ENCODE measurements at places on chromosomes 1 and 21. TPM values are rescaled to one million over a fixed set of nuclear protein-coding genes. Genes with fewer than 3 reads are reported as not detected.

DNA sequence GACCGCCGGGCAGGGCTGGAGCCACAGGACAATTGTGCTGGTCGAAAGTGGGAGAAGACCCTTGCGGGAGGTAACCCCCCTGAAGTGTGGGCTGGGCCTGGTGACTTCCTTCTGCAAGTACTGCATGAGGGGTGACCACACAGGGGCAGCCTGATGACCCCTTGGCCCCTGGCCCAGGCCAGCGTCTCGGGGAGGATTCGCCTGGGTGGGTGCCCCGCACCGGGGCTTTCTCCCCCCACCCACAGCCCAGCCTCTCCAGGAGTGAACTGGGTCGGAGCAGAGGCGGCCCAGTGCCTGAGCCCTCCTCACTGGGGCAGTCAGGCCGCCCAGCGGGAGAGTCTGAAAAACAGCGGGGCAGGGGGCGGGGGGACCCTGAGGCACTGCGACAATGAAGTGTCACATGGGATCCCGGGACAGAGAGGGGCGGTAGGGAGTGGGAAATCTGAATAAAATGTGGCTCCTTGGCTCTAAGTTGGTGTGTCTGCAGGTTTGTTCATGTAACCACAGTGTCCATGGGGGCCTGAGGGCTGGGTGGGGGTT is 1.6 kb upstream of the DNMT3L start:
- DNase-seq: no peak

- DNase-seq: no peak
Observed at GRCh38 chr1:171867236-171867635, 25.9 kb downstream of the DNM3 start.

GRCh38 chr1:177784936-177785335 is 184.9 kb downstream of the SEC16B start:
- DNase-seq: no peak

DNA sequence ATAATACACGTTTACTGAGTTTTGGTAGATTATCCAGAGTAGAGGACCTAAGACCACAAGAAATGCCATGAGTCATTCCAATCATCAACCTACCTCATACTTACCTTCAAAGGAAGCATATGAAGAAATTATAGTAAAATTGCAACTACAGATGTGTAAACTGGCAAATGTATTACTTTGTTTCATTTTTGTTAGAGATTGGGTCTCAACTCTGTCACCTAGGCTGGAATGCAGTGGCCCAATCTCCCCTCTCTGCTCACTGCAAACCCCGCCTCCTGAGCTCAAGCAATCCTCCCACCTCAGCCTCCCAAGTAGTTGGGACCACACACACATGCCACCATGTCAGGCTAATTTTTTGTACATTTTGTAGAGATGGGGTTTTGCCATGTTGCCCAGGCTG is 5.2 kb downstream of the TMCO1 start:
- DNase-seq: no peak

The NHLH1 gene
- not detected for total RNA-seq

- DNase-seq: no peak
Observed at GRCh38 chr1:197998110-197998509, 80.9 kb downstream of the LHX9 start.

GRCh38 chr1:156001021-156001661 is 19.6 kb downstream of the SSR2 start:
- DNase-seq: no peak

The ZNF648 gene
- total RNA-seq: under 0.01 TPM

DNA sequence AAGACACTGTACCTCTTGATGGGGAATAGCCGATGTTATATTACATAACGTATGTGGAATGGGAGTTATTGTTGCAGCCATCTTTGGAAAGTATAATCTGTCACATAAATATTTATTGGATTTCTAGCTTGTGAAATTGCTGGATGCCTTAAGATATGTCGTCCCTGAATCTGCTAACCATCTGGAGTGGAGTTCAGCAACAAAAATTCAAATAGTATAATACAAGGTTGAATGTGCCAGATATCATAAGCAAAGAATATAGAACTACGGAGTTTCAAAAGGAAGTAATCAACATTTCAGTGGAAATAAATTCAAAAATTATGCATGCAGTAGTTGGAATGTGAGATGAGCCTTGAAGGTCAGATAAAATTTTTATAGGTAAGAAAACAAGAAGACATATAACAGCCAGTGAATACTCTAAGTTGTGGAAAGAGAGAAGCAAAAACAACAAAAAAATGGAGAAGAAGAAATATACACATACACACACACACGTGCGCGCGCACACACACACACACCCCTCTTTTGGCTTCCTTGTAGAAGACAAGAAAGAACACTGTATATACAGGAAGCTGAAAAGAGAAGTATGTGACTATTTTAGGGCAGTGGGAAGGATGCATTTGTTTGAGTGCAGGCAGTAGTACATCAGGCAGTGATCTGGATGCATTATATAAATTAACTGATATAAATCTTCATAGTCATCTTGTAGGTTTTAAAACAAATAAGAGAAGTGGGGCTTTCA is 516.7 kb downstream of the KCNT2 start:
- no peak for DNase-seq

Data from sigmoid colon (tissue), 7 donors.